Vagina (tissue), 2 donors: ENCODE measurements at places on chromosomes 2 and 18.

DNA sequence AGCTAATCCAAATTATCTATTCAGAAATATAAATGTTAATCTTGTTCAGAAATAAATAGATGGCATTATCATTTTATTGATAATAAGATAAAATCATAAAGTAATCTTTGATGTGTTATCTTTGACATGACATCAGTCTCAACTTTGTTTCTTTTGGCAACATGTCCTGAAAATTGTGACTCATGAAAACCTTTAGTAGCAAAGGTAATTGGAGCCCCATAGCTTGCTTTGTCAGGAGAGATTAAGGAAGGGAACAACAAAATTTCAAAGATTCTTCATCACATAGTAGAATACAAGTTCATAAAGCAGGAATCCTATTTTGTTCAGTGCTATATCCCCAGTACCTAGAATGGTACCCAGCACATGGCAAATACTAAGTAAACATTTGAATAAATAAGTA is 165.4 kb downstream of the KCNE4 start:
- H3K36me3 ChIP-seq = no peaks in the 10 kb centered on the region
- H3K27ac ChIP-seq = no peak overlapping the region
- H3K27me3 ChIP-seq = no peaks in the 10 kb centered on the region
- no peaks in the 10 kb centered on the region for H3K4me1 ChIP-seq
- H3K4me3 ChIP-seq = no peak overlapping the region

DNA sequence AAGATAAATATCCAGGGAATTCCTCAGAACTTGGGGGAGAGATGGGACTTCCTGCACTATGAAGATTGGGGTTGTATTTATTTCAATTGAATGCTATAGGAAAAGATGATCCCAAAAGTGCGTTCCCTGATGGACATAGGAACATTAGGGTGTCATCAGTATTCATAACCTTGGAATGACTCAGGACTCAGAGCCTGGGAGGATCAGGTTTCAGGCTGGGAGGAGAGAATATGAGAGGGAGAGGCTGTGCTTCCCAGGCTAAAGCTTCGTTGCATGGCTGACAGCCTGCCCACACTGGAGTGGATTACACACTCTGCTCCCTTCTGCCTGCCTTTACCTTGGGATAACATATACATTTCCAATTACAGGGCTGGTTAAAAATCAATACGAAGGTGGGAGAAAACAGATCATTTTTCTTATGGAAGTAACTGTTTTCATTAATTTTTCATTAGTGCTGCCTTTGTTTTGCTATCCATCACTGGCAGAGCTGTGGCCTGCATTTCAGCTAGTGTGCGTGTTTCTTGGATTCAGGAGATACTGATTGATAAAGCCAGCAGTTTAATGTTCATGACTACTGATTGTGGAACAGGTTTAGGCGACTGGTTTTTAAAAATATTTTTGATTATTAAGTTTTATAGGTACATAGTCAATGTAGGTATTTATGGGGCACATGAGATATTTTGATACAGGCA is 118.7 kb downstream of the KCTD1 start:
- H3K4me3 ChIP-seq = no peak overlapping the region
- no peak overlapping the region for H3K27ac ChIP-seq
- H3K27me3 ChIP-seq = no peaks in the 10 kb centered on the region

DNA sequence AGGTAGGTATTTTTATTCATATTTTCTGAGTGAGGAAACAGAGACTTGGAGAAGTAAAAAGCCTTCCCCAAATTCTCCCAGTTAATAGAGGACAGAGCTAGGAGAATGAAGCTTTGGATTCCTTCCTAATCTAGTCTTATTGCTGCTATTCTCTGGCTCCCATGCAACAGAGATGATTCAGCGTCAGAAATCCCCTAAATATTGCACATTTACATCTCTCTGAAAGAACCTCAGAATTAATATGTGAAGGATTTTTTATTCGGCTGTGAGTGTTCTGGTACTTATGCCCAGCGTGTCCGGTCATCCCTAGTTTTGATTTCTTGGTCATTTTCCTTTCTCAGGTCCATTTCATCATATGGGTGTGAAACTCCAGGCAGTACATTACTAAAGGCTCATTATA is 91.2 kb upstream of the SESTD1 start:
- H3K27me3 ChIP-seq = no peaks in the 10 kb centered on the region
- H3K4me1 ChIP-seq = no peaks in the 10 kb centered on the region
- H3K4me3 ChIP-seq = no peak overlapping the region

GRCh38 chr2:236052926-236053821 is 115.0 kb downstream of the GBX2 start:
- no peak overlapping the region for H3K4me3 ChIP-seq
- no peak for DNase-seq
- no peak overlapping the region for H3K27ac ChIP-seq
- H3K4me1 ChIP-seq = peaks cover 9% of the 10 kb centered on the region
- no peaks in the 10 kb centered on the region for H3K36me3 ChIP-seq
- H3K27me3 ChIP-seq = no peaks in the 10 kb centered on the region

DNA sequence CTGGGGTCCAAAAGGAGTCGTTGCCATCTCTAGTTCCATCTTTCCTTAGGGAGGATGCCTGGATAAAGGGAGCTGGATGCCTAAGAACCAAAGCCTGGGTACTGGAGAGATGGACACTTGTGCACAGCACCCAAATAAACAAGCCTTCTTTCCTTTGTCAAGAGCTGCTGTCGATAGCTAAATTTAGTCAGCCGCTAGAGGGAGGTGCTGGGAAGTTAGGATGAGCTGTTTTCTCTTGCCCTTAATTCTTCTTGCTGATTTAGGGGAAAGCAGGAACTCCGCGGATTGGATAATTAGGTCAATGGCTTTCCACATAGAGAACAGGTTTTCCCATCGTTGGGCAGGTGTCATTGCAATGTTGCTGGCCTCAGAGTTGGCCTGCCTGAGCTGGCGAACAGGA is 30.9 kb upstream of the SERPINB12 start:
- no peak overlapping the region for H3K27ac ChIP-seq
- DNase-seq = no peak
- no peaks in the 10 kb centered on the region for H3K4me1 ChIP-seq
- no peaks in the 10 kb centered on the region for H3K27me3 ChIP-seq
- H3K36me3 ChIP-seq = no peaks in the 10 kb centered on the region

DNA sequence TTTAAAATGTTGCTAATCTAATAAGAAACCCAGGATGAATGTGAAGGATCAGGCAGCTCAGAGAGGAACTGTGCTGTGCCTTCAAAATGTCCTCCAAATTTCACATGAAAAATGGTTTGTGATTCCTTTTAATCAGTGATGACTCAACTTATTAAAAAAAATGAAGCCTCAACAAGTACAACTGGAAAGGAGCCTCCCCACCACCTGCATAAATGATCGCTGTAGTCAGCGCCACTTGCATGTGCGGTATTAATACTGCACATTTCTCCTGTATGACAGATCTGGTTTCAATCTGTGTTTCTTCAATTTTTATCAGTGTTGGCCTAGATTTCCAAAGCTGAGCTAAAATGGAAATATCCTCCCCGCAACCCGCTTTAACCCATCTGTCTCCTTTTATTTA is 115.0 kb upstream of the TMEM200C start:
- H3K4me3 ChIP-seq = no peak overlapping the region
- H3K36me3 ChIP-seq = no peaks in the 10 kb centered on the region
- DNase-seq = no peak
- H3K27me3 ChIP-seq = no peaks in the 10 kb centered on the region
- H3K27ac ChIP-seq = no peak overlapping the region

- no peak overlapping the region for H3K27ac ChIP-seq
- H3K4me1 ChIP-seq = no peaks in the 10 kb centered on the region
- H3K27me3 ChIP-seq = no peaks in the 10 kb centered on the region
- H3K36me3 ChIP-seq = no peaks in the 10 kb centered on the region
- no peak overlapping the region for H3K4me3 ChIP-seq
Measured at GRCh38 chr2:112730216-112730615, 9.4 kb downstream of the NT5DC4 start.

DNA sequence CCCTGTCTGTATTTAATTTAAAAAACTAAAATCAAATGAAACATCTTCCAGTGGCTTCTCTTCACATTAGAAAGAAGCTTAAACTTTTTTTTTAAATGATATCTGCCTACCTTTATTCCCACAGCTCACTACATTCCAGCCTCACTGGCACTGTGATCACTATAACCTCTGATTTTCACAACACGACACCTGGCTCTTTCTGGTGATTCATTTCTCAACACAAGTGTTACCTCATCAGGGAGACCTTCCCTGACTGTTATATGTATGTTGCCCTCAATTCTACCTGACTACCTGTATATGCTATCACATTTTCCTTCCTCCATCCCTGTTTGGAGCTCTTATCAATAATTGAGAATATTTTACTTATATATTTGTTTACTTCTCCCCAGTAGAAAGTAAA is 76.6 kb downstream of the BAZ2B start:
- no peaks in the 10 kb centered on the region for H3K27me3 ChIP-seq
- H3K4me1 ChIP-seq = no peaks in the 10 kb centered on the region
- H3K27ac ChIP-seq = no peak overlapping the region
- no peak overlapping the region for H3K4me3 ChIP-seq
- no peak for DNase-seq
- peaks cover 10% of the 10 kb centered on the region for H3K36me3 ChIP-seq

- H3K27ac ChIP-seq = no peak overlapping the region
- peak; percentile 42 for DNase-seq
- no peaks in the 10 kb centered on the region for H3K27me3 ChIP-seq
Measured at GRCh38 chr2:23700627-23701026, 226.3 kb downstream of the ATAD2B start.

DNA sequence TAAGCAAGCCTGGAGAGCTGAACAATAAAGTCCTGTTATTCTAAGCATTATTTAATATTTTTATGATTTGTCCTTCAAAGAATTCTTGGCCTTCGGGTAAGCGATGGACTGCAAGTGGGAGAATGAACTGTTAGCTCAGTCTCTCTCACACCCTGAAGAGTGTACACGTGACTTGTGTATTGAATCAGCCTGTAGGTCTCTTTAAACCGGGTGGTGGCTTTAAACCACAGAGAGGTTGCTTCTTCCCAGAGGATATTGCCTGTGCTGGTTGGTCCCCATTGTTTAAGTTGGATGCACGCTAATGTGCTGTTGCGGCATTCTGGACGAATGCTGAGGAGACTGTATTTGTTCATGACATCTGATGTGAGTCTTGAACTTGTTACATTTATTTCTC is 183.3 kb downstream of the LTBP1 start:
- H3K4me1 ChIP-seq = peaks cover 20% of the 10 kb centered on the region
- DNase-seq = no peak
- H3K4me3 ChIP-seq = no peak overlapping the region
- H3K36me3 ChIP-seq = no peaks in the 10 kb centered on the region
- H3K27me3 ChIP-seq = no peaks in the 10 kb centered on the region

DNA sequence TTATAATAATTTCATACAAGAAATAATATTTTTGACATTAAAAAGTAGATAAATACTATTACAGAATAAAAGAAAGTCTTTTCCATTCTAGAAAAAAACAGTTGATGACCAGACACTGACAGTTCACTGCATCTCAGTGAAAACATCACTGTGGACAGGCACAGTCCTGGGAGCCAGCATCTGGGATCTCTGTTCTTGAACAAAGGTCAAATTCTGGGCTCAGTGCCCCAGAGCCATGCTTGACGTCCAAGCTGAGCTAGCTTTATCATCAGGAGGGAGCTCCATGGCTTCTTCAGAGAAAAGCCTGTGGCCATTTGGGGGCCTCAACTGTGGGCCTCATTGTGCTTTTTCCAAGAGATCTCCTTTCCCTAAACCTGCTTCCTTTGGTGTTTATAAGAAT is 86.1 kb upstream of the SRD5A2 start:
- no peaks in the 10 kb centered on the region for H3K36me3 ChIP-seq
- no peak overlapping the region for H3K27ac ChIP-seq
- H3K4me1 ChIP-seq = no peaks in the 10 kb centered on the region
- H3K4me3 ChIP-seq = no peak overlapping the region
- DNase-seq = no peak
- H3K27me3 ChIP-seq = no peaks in the 10 kb centered on the region

GRCh38 chr2:154699575-154699930 is 1.1 kb downstream of the KCNJ3 start:
- H3K4me3 ChIP-seq = peak overlapping the region; percentile 43
- H3K4me1 ChIP-seq = peaks cover 5% of the 10 kb centered on the region
- no peak overlapping the region for H3K27ac ChIP-seq
- no peak for DNase-seq
- H3K27me3 ChIP-seq = no peaks in the 10 kb centered on the region
- H3K36me3 ChIP-seq = no peaks in the 10 kb centered on the region

- no peak for DNase-seq
- H3K27me3 ChIP-seq = no peaks in the 10 kb centered on the region
Measured at GRCh38 chr2:119996148-119996547, 16.7 kb upstream of the EPB41L5 start.

GRCh38 chr2:7773362-7774360 is 856.4 kb downstream of the RNF144A start:
- H3K27me3 ChIP-seq = no peaks in the 10 kb centered on the region
- no peak overlapping the region for H3K4me3 ChIP-seq
- no peak overlapping the region for H3K27ac ChIP-seq
- H3K36me3 ChIP-seq = no peaks in the 10 kb centered on the region

DNA sequence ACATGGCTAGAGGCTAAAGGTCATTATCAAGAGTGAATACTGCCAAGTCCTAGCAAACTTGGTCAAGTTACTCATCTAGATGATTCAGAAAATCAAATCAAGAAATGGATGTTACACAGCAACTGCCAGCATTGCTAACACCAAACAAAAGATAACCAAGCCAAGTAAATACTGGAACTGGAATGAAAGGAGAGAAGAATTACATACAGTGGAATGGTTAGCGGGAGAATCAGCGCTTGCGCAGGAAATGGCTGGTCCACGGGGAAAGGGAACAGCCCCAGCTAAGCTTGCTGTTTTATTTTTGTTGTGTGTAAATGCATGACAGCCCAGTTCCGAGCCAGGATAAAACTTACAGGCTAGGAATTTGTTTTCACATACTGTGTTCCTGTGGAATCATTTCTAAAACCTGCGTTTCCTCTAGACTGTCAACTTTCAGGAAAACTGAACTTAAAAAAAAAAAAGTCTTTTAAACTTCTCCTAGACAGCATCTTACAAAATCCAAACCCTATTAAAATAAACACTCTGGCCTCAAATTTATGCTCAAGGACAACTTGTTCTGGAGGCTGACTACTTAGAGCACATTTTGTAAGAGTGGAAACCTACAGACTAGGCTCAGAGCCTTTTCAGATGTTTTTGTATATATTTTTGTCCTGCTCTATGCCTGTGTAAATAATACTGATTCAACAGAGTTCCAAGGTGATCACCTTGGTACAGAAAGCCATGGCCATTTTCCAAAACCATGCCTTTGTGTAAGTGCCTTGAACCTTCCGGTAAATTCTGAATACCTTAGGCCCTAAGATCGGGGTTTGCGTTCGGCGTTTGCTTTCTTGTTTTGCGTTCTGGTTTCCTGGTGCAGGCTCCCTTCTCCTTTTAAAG is 30.7 kb upstream of the TXNDC2 start:
- no peaks in the 10 kb centered on the region for H3K36me3 ChIP-seq
- peaks cover 34% of the 10 kb centered on the region for H3K4me1 ChIP-seq
- H3K4me3 ChIP-seq = no peak overlapping the region
- no peaks in the 10 kb centered on the region for H3K27me3 ChIP-seq
- peak overlapping the region; percentile 63 for H3K27ac ChIP-seq

- H3K4me3 ChIP-seq = no peak overlapping the region
- DNase-seq = no peak
- no peaks in the 10 kb centered on the region for H3K4me1 ChIP-seq
- no peak overlapping the region for H3K27ac ChIP-seq
Measured at GRCh38 chr2:33488178-33488690, 11.8 kb downstream of the RASGRP3 start.
